ENCODE measurements at places on chromosomes 5 and 9. TPM values are rescaled to one million over a fixed set of nuclear protein-coding genes. Genes with fewer than 3 reads are reported as not detected.

GRCh38 chr5:151674626-151675610, 11.8 kb downstream of the SPARC start:
- DNase-seq, result no peak

DNA sequence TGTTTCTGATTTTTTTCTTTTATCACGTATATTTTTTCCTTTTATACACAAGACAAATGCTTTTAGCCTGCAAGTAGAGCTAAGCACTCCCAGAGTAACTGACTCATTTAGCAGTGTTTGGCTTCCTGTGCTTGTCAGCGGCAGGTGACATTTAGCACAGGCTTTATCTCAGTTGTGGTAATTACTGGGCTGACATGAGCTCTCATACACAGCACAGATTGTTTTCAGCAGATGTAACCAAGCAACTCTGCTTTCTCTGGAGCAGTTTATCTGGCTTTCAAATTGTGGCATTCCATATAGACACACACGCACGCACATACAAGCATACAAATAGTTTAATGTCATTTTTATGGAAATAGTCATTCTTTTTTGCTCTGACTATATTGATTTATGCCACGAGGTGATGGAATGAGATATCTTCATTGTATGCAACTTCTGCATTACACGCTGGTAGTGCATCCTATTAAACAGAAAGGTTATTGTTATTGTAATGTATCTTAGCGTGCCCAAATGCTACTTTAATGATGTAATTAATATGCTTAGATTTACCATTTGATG, 379.0 kb upstream of the GRAMD2B start:
- DNase-seq, result no peak

- no peak for DNase-seq
These were observed 2.8 kb downstream of the RXRA start for GRCh38 chr9:134328841-134329575.

- DNase-seq, result no peak
These were observed 35.1 kb downstream of the NDST1 start for GRCh38 chr5:150542933-150543445.

- no peak for DNase-seq
These were observed 3.8 kb downstream of the ARSI start for GRCh38 chr5:150298701-150299451.

GRCh38 chr9:130409246-130409645, 35.5 kb upstream of the ASS1 start:
- no peak for DNase-seq

- no peak for DNase-seq
These were observed 27.6 kb upstream of the NKD2 start for GRCh38 chr5:980966-981365.

- no peak for DNase-seq
These were observed 94.7 kb upstream of the ADAMTSL1 start for GRCh38 chr9:18379073-18379811.

- DNase-seq, result no peak
These were observed 281.6 kb downstream of the MAST4 start for GRCh38 chr5:66877843-66878242.

- DNase-seq, result no peak
These were observed 20.8 kb downstream of the TTC33 start for GRCh38 chr5:40734986-40735385.

GRCh38 chr5:144196612-144197011, 25.9 kb downstream of the KCTD16 start:
- DNase-seq, result no peak

DNA sequence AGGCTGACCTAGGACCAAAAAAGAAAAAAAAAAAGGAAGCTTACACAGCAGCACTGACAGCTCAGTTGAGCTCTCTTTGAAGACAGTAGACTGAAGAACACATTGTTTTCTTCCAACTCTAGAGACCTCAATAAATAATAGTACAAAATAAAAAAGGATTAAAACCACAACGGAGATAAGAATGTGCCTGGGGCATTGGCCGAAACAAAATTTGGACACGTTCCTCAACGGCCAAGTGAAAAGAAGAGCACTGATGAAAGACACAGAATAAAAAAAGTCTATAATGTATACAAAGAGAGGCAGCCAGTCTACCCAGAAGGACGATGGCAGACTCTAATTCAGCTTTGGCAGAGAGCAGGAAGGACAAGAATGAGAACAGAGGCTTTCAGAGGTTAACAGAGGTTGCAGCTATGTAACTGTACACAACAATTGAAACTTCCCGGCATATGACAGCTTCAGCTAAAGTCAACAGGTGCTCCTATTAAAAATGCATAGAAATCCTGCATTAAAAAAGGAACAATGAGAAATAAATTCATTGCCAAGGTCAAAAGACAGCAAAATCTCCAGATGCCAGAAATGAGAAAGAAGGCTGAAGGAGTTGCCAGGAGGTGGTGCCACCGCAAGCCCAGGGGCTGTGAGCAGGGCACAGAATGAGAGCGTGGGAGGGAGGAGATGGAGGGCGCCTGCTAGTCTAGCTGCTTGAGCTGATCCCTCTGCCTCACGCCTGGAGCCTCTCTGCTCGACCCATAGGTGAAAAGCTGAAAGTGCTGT, 113.9 kb downstream of the DCP2 start:
- DNase-seq, result no peak

GRCh38 chr9:72165821-72166547, 16.7 kb downstream of the GDA start:
- DNase-seq, result no peak

DNA sequence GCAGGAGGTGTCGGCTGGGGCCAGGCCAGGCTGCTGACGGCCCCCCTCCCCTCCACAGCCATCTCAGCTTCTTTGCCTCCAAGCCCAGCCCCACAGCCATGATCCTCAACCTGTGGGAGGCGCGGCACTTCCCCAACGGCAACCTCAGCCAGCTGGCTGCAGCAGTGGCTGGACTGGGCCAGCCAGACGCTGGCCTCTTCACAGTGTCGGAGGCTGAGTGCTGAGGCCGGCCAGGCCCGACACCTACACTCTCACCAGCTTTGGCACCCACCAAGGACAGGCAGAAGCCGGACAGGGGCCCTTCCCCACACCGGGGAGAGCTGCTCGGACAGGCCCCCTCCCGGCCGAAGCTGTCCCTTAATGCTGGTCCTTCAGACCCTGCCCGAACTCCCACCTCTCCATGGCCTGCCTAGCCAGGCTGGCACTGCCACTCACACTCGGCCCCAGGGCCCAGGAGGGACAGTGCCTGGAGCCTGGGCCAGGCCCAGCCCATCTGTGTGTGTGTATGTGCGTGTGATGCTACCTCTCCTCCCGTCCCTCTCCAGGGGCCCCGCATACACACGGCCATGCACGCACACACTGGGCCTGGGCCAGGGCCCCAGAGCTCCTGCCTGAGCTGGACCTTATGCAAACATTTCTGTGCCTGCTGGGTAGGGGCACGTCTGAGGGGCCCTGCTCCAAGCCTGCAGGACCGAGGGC, 19.3 kb downstream of the HK3 start:
- DNase-seq, result no peak

- no peak for DNase-seq
These were observed 276.1 kb downstream of the TAF11L14 start for GRCh38 chr5:17910318-17910717.

GRCh38 chr9:13756943-13757342, 477.5 kb upstream of the MPDZ start:
- no peak for DNase-seq

- peak; percentile 18 for DNase-seq
These were observed 127.4 kb downstream of the BARX1 start for GRCh38 chr9:93827545-93828330.

GRCh38 chr9:98610711-98611110, 98.0 kb downstream of the GABBR2 start:
- DNase-seq, result no peak

- no peak for DNase-seq
These were observed 528.8 kb downstream of the CSNK1G3 start for GRCh38 chr5:124040799-124041198.

GRCh38 chr5:33973271-33973670, 11.2 kb downstream of the SLC45A2 start:
- DNase-seq, result no peak

GRCh38 chr9:277601-278295, 63.1 kb downstream of the DOCK8 start:
- DNase-seq, result peak; percentile 48

DNA sequence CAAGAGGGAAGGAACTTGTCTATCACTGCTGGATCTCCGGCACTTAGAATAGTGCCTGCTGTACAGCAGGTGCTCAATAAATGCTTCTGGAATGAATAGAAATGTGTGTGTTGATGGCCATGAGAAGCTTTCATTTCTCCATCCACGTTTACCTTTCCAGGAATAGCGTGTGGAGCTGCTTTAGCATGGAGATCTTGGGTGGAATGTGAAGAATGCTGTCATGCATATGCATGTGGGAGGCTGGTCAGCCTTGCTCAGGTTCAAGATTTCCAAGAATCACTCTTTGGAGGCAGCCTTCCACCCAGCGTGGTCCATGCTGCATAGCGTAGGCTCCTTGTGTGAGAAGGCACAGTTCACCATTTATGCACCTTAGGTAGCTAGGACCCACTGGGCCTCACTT, 19.2 kb downstream of the COL15A1 start:
- no peak for DNase-seq

DNA sequence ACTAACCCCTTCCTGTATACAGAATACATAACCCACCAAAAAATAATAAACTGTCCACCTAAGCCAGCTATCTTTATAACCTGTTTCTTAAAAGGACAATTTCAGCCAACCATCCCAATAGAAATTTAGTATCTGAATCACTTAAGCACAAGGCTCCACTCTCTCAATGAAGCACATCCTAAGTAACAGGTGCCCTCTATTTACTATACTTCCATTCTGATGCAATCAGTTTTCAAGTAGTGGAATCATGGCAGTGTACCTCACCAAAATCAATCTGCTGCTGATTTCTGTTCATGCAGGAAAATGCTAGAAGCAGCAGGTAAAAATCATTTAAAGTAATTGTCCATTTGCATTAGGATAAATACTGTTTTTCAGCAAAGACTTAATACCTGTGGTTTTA, 4.8 kb downstream of the MTX3 start:
- no peak for DNase-seq

- DNase-seq, result no peak
These were observed 2.9 kb downstream of the SMAD5 start for GRCh38 chr5:136135536-136135935.

GRCh38 chr9:89000973-89001916, 10.0 kb downstream of the S1PR3 start:
- peak; percentile 85 for DNase-seq

GRCh38 chr9:26142631-26143030, 464.4 kb upstream of the TUSC1 start:
- no peak for DNase-seq

DNA sequence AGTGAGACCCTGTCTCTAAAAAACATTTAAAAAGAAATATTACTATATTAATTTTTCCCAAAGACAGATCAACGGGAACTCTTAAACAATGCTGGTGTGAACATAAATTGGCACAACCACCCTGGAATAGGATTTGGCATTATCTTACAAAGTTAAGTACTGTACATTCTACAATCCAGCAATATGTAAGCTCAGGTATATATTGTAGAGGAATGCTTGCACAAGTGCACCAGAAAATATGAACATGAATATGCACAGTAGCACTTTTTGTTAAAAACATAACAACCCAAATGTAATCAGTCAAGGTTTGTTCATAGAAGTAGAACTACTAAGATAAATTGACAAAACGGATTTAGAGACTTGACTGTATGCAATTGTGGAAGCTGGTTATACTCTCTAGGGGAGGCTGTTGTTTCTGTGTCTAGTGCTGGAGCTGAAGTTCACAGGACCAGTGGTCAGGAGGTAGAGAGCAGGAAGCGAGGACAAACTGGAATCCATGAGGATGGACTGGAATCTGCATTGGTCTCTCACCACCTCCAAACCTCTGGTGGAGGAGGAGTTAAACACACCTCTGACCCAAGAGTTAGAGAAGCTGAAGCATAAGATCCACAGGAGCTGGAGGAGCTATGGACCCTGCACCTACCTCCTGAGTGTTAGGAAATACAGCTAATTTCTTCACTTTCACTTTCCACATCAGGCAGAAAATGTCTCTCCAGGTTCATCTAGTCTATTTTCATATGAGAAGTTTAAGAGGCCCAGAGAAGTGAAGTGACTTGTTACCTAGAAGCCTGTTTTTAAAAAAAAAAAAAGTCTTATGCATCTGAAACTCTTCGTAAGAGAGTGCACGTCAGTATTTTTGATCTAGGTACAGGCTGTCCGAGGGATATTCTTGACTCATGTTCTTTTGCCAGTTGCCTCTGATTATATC, 20.3 kb upstream of the RIC1 start:
- DNase-seq, result no peak

GRCh38 chr5:153970496-153970895, 68.2 kb downstream of the FAM114A2 start:
- no peak for DNase-seq

GRCh38 chr5:27191786-27192510, 153.6 kb upstream of the CDH9 start:
- DNase-seq, result no peak

Gene IL5
- total RNA-seq, result 0.25 TPM

Gene FGD3
- total RNA-seq, result 148 TPM

Gene GNPDA1
- 34.4 TPM for total RNA-seq

Gene PCDHA9
- total RNA-seq, result not detected

Gene CCL27
- not detected for total RNA-seq

Gene C9orf50
- not detected for total RNA-seq

Gene S100Z
- total RNA-seq, result 1.8 TPM

Gene VLDLR
- 3.7 TPM for total RNA-seq

Gene AIF1L
- total RNA-seq, result 0.37 TPM

Gene GABRA1
- not detected for total RNA-seq

Gene ARID3C
- 0.69 TPM for total RNA-seq

Gene PTGS1
- not detected for total RNA-seq
